ENCODE measurements at places on chromosomes 6 and 20.

DNA sequence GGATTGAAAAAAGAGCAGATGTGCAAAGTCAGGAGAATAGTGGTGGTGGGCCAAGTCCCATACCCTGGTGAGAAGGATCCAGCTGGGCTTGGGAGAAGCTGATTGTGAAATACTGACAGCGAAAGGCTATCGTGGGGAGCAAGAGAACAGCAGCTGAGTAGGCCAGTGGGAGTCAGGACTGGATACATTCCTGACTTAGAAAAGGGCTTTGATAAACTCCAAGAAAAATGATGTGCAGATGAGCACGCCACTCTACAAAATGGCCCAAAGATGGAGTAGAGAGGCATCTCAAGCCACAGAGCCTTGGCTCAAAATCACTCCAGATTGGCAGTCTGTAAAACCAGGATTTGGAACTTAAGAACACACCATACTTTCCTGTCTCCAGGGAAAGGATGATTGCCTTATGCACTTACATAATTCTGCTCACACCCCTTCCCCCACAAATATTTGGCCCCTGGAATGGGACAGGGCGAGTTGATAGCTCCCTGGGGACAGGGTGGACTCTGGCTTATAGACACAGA lies 578.7 kb downstream of the MAFB start:
- DNase-seq: no peak

GRCh38 chr6:109182578-109182977 lies 87.3 kb downstream of the CEP57L1 start:
- no peak for DNase-seq

DNA sequence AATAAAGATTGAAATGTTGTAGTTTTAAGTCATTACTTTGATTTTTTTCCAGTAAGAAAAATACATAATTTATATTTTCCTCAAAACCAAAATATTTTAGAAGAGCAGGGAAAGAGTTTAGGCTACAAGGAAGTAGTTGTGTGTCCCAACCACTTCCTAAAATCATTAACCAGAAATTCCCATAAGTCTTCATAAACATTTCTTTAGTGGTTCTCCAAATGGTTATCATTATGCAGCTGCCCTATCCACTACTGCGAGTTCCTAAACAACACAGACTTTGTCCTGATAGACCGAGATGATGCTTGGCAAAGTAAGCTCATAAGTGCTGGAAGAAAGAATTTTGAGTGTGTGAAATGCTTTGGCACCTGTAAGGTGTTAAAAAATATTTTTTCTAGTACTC lies 93.6 kb downstream of the ARMC2 start:
- no peak for DNase-seq

DNA sequence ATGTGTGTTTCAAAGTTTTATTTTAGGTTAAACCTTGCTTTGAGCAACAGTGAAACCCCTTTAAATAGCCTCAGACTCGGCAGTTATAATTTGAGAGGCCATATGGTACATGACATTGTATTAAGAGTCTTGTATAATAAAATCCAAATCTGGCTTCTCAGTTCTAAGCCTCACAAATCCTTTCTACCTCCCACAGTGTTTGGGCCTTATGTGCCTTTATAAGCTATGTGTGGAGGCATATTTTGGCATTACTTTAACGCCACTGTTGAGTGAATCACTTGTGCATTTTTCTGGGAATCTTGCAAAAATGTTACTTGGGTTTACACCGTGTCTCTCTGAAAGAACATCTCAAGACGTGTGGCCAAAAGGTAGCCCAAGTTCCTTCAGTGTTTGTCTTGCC lies 152.4 kb downstream of the COL9A1 start:
- no peak for DNase-seq
